ENCODE measurements at places on chromosomes 13 and 19. TPM values are rescaled to one million over a fixed set of nuclear protein-coding genes. Genes with fewer than 3 reads are reported as not detected.

DNA sequence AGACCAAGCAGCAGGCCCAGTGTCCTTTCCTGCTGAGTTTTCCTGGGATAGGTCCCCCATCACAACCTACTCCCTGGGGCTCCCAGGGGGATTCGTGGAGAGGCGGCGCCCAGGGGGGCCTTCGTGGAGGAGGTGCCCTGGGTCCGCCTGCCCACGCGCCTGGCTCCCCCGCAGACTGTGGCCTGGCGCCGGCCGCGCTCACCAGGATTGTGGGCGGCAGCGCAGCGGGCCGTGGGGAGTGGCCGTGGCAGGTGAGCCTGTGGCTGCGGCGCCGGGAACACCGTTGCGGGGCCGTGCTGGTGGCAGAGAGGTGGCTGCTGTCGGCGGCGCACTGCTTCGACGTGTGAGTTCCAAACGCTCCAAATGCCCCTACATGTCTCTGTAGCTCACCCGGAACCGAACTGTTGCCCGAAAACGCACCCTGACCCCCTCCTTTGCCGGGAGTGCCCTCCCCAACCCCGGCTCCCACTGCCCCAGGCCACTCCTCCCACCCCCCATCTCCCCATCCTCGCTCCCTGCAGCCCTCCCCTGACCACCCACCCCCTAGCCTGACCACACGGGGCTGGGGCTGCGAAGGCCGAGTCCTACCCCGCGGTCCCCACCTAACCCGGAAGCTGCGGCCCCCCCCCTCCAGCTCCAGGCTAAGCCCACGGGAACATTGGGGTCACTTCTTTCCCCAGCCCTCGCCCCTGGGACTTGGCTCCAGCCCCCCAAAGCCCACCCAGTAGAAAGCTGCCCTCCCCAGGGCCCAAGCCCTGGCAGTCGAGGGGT lies 3.3 kb downstream of the TIMM13 start:
- no peak for DNase-seq

DNA sequence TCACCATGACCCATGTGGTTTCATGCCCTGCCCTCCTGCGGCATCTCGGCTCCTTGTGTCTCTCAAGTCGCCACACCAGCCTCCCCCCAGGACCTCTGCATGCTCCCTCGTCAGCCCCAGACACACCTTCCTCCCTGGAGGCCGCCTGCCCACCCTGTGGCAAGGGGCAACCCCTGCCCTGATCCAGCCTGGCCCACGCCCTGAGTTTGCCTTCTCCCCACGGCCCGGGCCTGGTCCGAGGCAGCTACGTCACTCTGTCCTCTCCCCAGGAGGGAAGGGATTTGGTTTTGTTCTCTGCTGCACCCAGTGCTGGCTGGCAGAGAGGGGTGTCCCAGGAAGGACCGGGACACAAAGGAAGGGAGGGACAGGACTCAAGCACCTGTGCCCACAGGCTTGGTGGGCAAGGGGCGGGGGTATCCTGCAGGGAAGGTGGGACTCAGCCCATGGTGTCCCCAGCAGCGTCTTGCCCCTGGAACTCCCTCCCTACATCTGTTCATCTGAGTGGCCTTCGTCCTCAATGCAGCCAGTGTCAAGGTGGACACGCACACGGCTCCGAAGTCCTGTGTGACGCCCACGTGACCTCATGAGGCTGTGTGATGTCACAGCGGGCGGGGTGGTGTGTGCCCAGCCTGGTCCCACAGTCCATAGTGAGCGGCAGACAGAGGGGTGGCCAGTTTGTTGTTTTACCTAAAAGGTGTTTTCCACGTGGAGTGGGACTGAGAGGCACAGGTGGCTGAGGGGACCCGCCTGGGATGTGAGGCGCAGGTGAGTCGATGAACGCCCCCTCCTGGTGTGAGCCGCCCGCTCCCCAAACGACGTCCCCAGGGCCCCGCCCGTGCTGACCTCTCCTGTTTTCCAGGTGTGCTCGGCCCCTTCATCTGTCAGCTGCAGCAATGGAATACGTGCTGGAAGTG lies at the start of gene TEX29:
Gene TEX29, plus strand, starts transcription at position 645 of the 914 bp plus-strand sequence. Its CDS starts 249 bp downstream, at position 894.
- DNase-seq = no peak

GRCh38 chr13:104984296-104984818 lies 1551.1 kb downstream of the EFNB2 start:
- peak; percentile 92 for DNase-seq

GRCh38 chr13:98521461-98522247 lies 55.3 kb downstream of the STK24 start:
- no peak for DNase-seq

DNA sequence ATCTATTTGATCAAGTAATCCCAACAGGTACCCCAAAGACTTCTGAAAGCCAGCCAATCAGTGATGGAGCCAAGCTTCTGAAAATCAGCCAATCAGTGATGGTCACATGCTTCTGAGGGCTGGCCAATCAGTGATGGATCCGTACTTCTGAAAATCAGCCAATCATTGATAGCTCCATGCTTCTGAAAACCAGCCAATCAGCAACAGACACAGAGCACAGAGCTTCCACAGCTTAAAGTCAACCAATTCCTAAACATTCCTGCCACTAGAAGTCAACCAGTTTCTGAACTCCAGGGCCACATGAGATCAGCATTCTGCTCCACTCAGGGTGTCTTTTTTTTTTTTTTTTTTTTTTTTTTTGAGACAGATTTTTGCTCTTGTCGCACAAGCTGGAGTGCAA lies 8.2 kb upstream of the HSD17B14 start:
- DNase-seq = peak; percentile 36

Gene NFIX
- 3.6 TPM for total RNA-seq

Gene S1PR5
- total RNA-seq = 13.5 TPM

Gene KIR2DL3
- not detected for total RNA-seq

Gene SMIM24
- total RNA-seq = 0.24 TPM

Gene ZNF433
- total RNA-seq = 0.43 TPM

Gene NDUFB7
- 287 TPM for total RNA-seq
